ENCODE measurements at places on chromosomes 1 and 21.

GRCh38 chr1:68506386-68506785 lies 9.5 kb upstream of the DEPDC1 start:
- no peak for DNase-seq

DNA sequence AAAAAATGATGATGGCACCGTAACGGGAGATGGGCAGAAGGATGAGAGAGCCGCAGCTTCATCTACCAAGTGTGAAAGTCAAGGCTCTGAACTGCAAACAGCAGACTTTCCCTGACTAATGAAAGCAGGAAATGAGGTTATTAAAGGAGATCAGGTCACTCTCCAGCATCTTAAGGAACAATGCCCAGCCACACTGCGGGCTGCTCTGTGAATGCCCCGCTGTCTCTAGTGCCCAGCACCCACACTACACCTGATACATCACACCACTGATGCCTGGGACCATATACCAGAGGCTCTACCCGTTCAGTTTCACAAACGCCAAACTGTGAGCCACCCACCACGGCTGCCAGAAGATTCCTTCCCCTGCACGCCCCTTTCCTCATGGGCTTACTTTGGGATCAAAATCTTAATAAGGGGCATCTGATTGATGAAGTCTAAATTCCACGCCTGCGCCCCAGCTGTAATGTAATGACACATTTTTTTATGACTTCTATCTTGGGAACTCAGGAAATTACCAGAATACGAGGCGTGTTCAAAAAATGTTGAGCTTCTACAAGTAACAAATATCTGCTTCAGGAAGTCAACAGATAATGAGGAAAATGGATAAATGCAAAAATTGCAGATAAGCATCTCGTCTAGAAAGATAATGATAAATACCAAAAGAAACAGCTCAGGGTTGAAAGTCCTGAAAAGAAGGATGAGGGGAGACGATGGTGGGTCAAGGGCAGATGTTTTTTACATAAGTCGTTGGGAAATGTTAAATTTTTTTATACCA lies 72.0 kb downstream of the MIS18A start:
- DNase-seq: no peak

- peak; percentile 73 for DNase-seq
Measured at GRCh38 chr1:147273409-147274336, 31.2 kb downstream of the CHD1L start.

DNA sequence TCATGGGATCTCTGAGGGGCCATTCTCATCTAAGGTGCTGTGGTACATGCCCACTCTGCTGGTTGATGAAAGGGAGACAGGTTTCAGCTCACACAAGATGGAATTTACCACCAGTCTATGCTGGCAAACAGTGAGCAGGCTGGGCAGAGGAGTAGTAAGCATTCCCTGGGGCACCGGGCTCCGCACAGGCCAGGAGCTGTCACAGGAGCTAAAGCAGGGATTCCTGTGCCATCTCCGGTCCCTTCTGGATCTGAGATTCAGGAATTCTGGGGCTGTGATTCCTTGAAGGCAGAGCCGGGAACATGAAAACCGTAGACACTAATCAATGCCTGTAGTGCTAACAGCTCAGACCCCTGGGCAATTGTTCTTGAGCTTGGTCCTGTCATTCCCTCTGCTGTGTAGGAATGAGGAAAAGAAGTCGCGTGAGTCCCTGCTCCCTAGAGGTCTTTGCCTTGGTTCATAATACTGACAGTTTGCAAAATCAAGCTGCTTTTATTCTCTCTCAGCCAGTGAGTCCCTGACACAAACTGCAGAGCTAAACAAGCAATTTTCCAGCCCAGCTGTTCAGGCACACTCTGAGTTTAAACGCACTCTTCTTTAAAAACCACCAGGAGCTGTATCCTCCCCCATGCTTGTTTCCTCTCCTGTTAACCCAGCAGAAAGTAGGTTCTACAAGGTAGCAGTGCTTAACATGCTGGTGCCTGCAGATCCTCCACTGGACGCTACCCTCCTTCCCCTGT lies 52.5 kb downstream of the MDM4 start:
- no peak for DNase-seq

- DNase-seq: no peak
Measured at GRCh38 chr1:39483276-39483675, 8.2 kb upstream of the BMP8A start.

- no peak for DNase-seq
Measured at GRCh38 chr21:44067011-44067839, 40.0 kb upstream of the PWP2 start.

GRCh38 chr1:20466273-20466672 lies 19.7 kb downstream of the CAMK2N1 start:
- no peak for DNase-seq

DNA sequence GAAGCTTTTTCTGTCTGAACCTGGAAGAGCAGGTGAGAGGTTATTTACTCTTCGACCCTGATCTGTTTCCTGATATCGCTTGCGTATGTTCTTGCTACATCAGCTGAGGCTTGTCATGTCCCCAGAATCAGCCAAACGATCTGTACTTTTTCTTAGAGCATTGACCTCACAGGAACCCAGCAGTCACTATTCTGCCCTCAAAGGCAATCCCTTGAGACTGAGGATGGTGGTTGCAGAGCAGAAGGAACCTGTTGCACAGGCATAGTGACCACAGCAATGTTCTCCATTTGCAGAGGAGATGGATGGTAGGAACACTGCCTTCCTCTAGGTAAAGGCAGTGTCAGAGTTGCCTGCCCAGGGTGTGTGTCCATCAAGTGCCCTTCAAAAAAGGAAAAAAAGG lies 11.3 kb upstream of the LACTBL1 start:
- no peak for DNase-seq

- DNase-seq: peak; percentile 69
Measured at GRCh38 chr1:160101037-160101716, 2.8 kb upstream of the IGSF8 start.

- no peak for DNase-seq
Measured at GRCh38 chr1:236000781-236001180, 64.1 kb downstream of the NID1 start.

GRCh38 chr1:48572646-48573258 lies 100.7 kb upstream of the SPATA6 start:
- DNase-seq: peak; percentile 31

- DNase-seq: no peak
Measured at GRCh38 chr1:39735731-39736130, 3.0 kb upstream of the PPIE start.

DNA sequence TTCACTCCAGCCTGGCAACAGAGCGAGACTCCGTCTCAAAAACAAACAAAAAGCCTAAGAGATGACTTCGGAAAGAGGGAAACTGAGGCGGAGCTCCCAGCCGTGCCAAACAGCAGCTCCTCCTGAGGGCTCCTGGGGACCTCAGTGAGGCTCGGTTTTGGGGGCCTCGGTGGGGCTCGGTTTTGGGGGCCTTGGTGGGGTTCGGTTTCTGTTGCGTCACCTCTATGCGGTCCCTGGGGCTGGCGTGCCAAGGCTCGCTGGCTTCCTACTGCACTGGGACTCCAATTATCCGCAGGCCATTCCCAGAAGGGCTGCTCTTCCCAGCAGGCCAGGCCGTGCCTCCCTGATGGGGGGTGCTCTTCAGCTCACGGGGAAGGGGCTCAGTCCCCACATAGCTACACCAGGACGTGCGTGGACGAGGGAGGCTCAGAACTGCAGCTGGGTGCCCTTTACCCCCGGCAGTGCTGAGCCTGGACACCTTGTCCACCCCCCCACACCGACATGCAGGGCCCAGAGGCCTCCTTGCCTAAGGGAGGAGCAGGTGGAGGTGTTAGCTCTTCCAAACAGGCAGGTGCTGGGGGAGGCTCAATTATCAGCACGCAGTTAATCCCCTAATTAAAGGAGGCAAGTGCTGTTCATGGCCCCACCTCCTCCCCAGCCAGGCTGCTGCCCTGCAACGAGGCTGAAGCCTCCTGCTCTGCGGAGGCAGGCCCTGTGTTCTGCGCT lies 5.1 kb upstream of the C1orf159 start:
- no peak for DNase-seq

DNA sequence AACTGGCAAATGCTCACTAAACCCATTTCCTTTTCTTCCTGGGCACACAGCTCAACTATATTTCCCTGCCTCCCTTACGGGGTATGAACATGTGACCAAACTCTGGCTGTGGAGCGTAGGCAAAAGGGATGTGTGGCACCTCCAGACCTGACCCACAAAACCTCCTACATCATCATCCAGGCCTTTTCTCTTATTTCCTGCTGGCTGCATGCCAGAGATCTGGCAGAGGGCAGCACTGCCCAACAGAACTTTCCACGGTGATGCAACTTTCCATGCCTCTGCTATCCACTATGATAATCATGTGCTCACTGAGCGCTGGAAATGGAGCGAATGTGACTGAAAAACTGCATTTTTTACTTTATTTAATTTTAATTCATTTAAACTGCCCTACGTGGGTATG lies 99.6 kb upstream of the CACNA1E start:
- DNase-seq: no peak
